ENCODE measurements at places on chromosomes 1 and 21.

- no peak for DNase-seq
These were observed 276.5 kb downstream of the PLPP3 start for GRCh38 chr1:56302878-56303277.

- no peak for DNase-seq
These were observed 3.5 kb upstream of the ZSCAN20 start for GRCh38 chr1:33468967-33469366.

- DNase-seq = no peak
These were observed 323.6 kb downstream of the MRPL39 start for GRCh38 chr21:25283720-25284119.

GRCh38 chr1:179164494-179164893, 65.0 kb downstream of the ABL2 start:
- no peak for DNase-seq

GRCh38 chr1:44842862-44843655, at the start of gene PTCH2:
PTCH2 (minus strand) TSS chr1:44843253; CDS start chr1:44842932, 321 bp downstream.
- no peak for DNase-seq

GRCh38 chr1:104468282-104468681, 718.6 kb downstream of the AMY1C start:
- no peak for DNase-seq

GRCh38 chr1:30726236-30726635, 2.9 kb upstream of the MATN1 start:
- DNase-seq = no peak

GRCh38 chr1:183234660-183235476, 48.8 kb downstream of the LAMC2 start:
- no peak for DNase-seq

- no peak for DNase-seq
These were observed 150.1 kb upstream of the ZNF644 start for GRCh38 chr1:91171898-91172297.

All from CD4-positive, alpha-beta T cell treated with Interleukin-6 at 100 ng/mL for 8 hours (primary cell).